ENCODE measurements at places on chromosomes 7 and 10. TPM values are rescaled to one million over a fixed set of nuclear protein-coding genes. Genes with fewer than 3 reads are reported as not detected.

- H3K27ac ChIP-seq: no peak overlapping the region
- H3K36me3 ChIP-seq: no peaks in the 10 kb centered on the region
- H3K27me3 ChIP-seq: no peaks in the 10 kb centered on the region
- DNase-seq: no peak
These were observed 388.2 kb upstream of the PODXL start for GRCh38 chr7:131944556-131945069.

- no peak overlapping the region for H3K4me3 ChIP-seq
- H3K27me3 ChIP-seq: no peaks in the 10 kb centered on the region
- no peak overlapping the region for H3K27ac ChIP-seq
- no peak for DNase-seq
These were observed 73.3 kb upstream of the COL13A1 start for GRCh38 chr10:69728335-69728870.

The NPY4R2 gene
- total RNA-seq: not detected

The GIMAP1 gene
- total RNA-seq: 93.7 TPM

The AGAP9 gene
- total RNA-seq: 11.3 TPM

The ANKRD61 gene
- total RNA-seq: not detected

GRCh38 chr7:76020031-76020714 is 25.8 kb upstream of the TMEM120A start:
- no peaks in the 10 kb centered on the region for H3K27me3 ChIP-seq
- peaks cover 12% of the 10 kb centered on the region for H3K4me1 ChIP-seq
- peaks cover 5% of the 10 kb centered on the region for H3K36me3 ChIP-seq

The FRMPD2 gene
- not detected for total RNA-seq

The GRID1 gene
- not detected for total RNA-seq

The SHH gene
- total RNA-seq: not detected

DNA sequence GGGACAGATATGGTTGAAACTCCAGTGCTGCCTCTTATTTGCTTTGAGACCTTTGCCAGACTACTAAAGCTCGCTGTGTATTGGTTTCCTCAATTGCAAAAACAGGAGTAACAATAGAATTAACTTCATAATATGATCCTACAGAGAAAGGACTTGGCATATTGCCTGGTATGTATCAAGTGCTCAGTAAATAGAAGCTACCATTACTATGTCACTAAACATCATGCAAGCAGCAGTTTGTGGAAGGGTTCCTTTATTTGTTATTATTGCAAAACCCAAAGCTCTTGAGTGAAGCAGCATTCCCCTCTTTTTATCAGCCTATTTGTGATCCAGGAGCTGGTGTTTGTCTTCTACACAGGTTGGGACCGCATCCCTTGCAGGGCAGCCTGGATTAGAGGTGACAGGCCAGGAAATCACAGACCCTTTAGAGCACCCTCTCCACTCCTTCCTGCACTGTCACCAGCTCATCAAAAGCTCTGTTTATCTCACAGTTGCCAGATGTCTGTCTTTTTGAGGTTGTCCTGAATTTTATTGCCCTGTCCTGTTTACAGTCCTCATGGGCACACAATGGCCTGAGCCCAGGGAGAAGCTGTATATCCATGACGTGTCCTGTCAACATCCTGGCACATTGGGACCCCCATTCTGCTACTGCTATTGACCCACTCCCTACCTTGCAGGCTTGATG is 121.5 kb downstream of the SNX10 start:
- no peaks in the 10 kb centered on the region for H3K4me1 ChIP-seq
- H3K27me3 ChIP-seq: no peaks in the 10 kb centered on the region
